Fibroblast of skin of right biceps (primary cell): ENCODE measurements at places on chromosomes 5 and 9.

- no peak for DNase-seq
These were observed 46.9 kb upstream of the EGFL7 start for GRCh38 chr9:136615631-136616306.

DNA sequence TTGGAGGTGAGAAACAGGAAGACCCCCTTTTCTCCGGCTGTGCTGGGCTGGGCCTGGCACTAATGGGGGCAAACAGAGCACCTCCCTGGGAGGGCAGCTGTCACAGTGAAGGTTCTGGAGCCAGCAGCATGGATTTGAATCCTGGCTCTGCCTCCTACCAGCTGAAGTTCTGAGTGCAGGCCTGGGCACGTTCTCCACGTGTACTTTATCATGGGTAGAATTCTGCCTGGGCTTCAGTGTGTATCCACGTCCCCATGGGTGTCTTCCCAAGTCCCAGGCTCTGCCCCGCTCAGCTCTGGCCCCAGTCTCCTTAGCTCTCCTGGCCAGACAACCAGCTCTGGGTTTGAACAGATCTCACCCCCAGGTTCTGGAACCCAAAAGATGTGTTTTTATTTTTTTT lies 223.2 kb downstream of the PBX3 start:
- no peak for DNase-seq

GRCh38 chr5:82640916-82641315 lies 362.8 kb upstream of the RPS23 start:
- DNase-seq: no peak

DNA sequence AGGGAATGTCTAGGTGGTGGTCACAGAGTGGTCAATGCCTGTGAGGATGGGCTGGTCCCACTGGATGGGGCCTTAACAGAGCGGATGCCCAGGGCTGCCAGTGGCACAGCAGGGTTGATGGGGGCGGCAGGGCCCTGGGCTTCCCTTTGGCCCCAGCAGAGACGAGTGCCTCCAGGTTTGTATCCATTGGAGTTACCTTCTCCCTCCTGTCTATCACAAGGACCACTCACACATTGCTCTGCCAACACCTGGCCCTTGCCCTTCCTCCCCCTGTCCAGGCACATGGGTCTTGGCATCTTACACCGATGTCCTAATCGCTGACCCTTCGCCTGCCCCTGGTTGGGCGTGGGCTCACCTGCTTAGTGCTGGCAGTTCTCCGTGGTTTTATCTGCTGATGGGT lies 26.2 kb upstream of the IRX4 start:
- DNase-seq: no peak

- no peak for DNase-seq
These were observed 153.6 kb upstream of the ELL2 start for GRCh38 chr5:96115147-96115807.

- DNase-seq: peak; percentile 19
These were observed 67.3 kb downstream of the POU5F2 start for GRCh38 chr5:93674138-93674537.

DNA sequence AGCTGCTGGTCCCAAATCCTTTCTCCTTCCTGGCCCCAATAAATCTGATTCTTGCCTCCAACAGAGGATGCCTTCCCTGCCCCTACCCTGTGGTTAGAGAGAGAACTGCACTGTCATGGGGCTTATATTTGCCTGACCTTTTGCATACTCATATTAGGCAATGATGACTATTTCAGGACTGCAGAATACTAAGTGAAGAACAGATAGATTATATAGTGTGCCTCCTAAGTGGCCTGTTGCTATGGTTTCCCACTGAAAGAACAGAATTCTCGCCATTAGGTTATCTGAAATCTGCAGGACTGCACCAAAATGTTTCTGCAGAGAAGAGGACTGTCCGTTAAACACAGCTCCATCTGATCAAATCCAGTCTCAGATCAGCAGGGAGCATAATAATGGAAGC lies 87.3 kb upstream of the CCNG1 start:
- no peak for DNase-seq

DNA sequence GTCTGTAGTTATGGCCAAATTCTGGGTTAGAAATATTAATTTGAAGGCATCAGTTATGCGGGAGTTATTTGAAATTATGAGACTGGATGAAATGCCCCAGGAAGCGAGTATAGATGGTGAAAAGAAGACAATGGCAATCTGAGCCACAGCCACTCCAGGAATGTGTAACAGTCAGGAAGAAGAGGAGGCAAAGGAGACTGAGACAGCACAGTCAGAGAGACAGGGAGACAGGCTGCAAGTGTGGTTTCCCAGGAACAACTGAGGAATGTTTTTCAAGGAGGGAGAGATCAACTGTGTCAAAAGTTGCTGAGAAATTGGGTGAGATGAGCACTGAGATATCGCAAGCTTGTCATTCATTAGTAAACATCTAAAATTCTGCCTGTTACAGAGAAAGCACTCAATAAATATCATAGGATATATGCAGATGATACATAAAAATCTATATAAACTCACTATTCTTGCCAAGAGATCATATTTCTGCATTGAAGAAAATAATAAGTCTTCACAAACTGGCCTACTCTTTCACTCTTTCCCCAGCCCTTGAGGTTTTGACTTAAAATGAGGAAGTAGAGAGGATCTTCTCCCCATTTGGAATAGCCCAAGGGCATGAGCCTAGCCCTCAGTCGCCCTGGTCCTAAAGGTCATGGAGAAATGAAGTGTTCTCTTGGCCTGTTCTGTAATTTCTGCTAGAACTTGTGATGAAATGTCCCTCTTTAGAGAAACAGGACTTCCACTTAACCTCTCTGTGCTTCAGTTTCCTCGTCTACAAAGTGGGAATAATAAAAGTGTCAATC lies 48.5 kb upstream of the RLN1 start:
- peak; percentile 70 for DNase-seq

GRCh38 chr9:462606-463005 lies 247.9 kb downstream of the DOCK8 start:
- DNase-seq: no peak

GRCh38 chr9:121484651-121485446 lies 14.8 kb downstream of the GGTA1 start:
- no peak for DNase-seq

GRCh38 chr5:73853091-73853490 lies 227.1 kb downstream of the ARHGEF28 start:
- peak; percentile 9 for DNase-seq

DNA sequence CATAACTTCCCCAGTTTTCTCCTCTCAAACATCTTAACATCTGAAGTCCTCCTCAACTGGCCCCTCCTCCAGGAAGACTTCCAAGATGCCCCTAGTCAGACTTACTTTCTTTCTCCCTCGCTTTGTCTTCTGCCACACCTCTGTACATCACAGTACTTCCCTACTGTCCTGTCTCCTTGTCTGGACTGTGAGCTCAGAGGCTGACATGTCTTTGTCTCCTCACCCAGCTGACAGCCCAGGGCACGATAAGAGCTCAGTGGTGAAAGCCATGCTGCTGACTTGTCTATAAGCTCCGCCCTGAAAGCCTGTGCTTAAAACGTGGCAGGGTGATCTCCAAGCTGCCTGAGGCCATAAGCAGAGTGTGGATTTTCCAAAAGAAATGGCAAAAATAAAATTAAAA lies 33.0 kb upstream of the SLC25A51 start:
- DNase-seq: peak; percentile 81

DNA sequence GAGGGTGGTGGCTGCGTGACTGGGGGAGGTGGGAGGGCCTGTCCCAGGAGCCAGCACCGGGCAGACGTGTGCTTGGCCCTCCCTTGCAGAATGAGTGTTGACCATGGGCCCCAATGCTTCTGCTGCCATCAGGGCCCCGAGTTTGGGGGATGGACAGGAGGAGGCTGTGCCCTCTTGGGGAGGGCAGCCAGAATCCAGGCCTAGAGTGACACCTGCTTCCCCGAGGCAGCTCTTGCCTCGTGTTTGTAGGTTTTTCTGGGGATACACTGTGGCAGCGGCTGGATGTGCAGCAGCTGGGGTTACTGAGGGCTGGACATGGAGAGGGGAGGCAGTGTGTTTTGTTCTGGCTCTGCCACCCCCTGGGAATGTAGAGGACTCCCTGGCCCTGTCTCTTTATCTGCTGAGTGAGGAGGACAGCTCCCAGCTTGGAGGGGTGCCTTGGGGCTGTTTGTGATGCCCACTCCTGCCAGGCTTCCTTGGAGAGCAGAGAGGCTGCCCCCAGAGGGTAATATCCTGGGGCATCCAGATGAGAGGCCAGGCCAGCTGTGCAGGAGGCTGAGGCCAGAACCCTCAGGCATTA lies 22.7 kb downstream of the WNK2 start:
- no peak for DNase-seq

- no peak for DNase-seq
These were observed 79.5 kb downstream of the TTC39B start for GRCh38 chr9:15227491-15227890.

DNA sequence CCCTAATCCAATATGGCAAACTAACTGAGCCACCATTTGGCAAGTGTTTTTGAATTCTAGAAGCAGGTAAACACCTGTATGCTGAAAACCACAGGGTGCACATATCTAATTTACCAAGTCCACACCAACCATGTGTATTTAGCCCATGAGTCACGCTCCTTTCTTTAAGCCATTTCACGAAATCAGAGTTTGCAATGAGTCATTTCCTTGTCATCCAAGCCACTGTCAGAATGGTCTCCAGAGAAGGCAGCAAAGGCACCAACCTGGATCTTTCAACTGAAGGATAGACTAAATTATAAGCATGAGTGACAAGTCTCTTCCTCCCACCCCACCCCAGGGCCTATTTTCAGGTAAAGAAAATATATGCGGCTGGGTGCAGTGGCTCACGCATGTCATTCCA lies 110.0 kb downstream of the PAX5 start:
- peak; percentile 84 for DNase-seq

GRCh38 chr9:35748242-35748857 lies 678 bp downstream of the GBA2 start:
- DNase-seq: no peak

GRCh38 chr5:175464074-175464941 lies 14.1 kb upstream of the SFXN1 start:
- peak; percentile 20 for DNase-seq

DNA sequence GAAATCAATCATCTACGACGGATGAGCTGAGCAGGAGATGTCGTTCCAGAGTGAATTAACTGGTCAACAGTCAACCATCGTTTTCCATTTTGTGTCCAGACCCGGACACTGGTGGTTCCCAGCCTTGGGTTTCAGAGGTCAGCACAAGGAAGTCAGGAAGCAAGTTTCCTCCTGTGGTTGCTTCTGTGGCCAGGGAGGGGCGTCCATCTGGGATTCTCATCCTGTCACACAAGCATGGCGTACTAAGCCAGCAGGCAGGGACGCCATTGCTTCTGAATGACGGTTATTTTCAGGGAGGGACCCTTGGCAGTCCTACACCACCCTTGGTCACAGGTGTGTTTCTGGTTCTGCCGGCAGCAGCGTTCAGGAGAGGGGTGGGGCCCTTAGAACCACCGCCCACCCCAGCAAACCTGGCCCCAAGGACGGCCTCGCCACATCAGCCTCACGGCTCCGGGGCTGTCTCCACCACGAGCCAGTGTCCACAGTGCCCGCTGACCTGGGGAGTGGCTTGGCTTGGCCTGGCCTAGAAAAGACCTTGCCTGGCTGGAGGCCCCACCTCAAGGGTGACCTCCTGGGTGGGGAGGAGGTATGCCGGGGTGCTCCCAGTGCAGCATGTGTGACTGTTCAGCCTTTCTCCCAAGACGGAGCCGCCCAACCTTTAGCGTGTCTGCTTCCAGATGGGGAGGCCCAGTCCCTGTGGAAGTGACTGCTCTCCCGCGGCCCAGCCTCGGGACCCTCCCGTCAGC lies 25.2 kb downstream of the NDUFS6 start:
- DNase-seq: no peak

- DNase-seq: no peak
These were observed 13.6 kb upstream of the FUBP3 start for GRCh38 chr9:130565792-130566191.

DNA sequence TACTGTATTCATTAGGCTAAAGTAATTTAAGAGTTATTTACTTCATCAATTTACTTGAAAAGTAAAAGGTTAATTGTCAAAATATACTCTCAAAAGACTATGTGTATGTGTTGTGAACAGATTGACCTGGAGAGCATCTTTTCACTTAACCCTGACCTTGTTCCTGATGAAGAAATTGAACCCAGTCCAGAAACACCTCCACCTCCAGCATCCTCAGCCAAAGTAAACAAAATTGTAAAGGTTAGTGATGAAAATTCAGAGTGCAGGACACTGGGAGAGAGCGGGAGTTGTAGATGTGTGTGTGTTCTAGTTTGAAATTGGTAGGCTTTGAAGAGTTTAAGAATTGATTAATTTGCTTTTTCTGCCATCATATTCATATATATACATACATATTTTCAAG lies 41.9 kb downstream of the KIF2A start:
- no peak for DNase-seq

- no peak for DNase-seq
These were observed 43.2 kb upstream of the IER5L start for GRCh38 chr9:129221233-129221632.

- DNase-seq: peak; percentile 71
These were observed 199.5 kb upstream of the CLINT1 start for GRCh38 chr5:158058208-158059120.

DNA sequence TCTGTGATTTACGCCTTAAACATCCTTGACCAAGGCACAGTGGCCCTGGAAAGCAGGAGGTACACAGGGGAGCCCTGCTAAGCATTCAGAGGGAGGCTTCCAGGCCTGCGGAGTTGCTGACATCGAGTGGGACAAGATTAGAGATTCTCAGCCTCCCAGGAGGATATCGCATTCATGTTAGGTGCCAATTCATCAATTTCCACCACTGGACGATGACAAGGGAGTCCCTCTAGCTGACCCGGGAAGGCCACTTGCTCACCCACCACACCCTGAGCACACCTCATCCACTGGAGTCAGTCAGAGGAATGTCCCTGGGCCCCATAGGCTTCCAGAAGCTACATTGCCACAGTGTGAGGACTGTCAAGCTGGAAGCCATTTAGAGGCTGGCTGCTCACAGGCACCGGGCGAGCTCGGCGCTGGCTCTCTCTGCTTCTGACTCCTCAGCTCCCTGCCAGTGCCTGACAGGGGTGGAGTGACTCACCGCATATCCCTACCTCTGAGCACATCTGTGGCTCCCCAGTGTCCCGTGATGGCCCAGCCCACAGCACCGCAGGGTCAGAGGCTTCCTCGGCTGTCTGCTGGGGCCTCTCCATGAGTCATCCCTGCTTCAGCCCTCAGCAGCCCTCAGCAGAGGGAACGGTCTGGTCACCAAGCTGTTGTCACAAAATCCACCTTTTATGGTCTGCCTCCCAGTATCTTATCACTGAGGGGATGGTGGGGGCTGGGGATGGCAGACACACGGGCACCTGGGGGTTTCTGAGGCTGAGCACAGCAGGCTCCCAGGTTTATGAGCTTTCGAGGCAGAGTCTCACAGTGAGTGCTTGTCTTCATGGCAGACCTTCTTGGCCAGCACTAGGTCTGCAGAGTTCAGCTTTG lies 117.5 kb downstream of the ZNF608 start:
- DNase-seq: peak; percentile 96

DNA sequence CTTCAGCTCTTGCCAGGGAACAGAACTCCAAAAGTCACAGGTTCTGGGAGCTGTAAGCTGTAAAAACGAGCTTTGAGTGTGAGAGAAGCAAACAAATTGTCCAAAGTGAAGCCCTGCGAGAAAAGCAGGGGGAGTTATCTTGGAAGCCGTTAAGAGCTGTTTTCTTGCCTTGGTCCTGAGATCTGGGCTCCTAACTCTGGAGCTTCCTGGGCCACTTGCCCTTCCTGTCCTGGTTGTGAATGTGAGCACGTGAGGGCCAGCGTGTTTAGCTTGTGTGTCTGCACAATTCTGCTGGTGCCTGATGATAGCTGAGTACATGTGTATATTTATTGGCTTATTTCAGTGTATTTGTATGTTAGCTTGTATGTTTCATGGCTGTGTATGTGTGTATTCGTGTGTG lies 40.5 kb downstream of the DAB2IP start:
- DNase-seq: no peak
